Femur (tissue), 1 donor: ENCODE measurements at places on chromosomes 6 and 20.

DNA sequence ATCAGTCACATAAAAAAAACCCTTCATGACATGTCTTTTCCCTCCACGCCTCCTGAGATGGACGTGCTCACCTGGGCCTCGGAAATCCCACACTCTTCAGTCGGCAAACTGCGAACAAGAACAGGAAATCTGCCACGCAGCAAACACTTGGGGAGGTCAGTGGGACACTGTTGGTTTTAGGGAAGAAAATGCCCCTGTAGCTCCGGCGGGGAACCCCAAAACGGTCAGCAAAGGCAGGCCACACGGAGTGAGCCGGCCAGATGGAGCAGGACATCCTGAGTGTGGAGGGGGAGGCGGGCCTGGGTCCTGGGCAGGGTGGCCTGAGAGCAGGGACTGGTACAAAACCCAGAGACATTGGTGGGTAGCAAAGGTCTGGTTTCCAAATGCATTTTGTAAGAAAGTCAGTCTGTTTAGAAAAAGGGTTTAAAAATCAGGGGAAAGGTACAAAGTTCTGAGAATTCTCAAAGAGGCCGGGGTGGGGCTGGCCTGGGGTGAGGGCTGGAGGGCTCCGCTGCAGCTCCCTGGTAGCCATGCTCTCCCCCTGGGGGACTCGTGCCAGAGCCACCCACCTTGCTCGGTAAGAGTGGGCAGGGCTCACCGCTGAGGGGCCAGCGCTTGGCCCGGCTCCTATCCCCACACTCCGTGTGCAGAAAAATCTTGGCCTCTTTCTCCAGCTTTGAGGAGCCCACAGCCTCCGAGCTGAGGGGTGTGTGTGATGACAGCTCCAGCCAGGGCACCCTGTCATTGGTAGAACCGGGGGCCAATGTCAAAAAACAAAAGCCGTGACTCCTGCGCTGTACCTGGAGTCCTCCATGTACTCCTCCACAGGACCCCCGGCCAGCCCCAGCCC lies 5.2 kb downstream of the SLC2A4RG start:
- DNase-seq, result no peak

- no peak for DNase-seq
These were observed 226.1 kb upstream of the GJE1 start for GRCh38 chr6:141906569-141907080.

DNA sequence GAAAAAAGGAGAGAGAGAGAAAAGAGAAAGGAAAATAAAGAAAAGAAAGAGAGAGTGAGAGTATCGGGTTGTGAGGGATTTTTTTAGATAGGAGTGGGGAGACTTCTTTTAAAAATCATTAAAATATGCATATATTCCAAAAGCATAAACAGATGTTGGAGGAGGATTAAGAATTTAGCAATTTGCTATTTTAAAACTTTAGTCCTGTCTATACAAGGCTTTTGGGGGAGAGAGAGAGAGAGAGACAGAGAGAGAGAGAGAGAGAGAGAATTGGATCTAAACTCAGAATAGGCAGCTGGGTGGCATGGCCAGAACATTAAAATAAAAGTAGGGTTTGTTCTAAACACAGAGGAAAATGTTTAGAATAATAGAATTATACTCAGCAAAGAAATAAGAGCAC lies 72.1 kb downstream of the SOD2 start:
- DNase-seq, result no peak

- DNase-seq, result no peak
These were observed 175.0 kb downstream of the HAO1 start for GRCh38 chr20:7765221-7765620.

GRCh38 chr20:3209946-3210317 lies 634 bp downstream of the ITPA start:
- DNase-seq, result no peak
